ENCODE measurements at places on chromosomes 7 and 10.

GRCh38 chr10:49710966-49711365 lies 31.5 kb downstream of the C10orf53 start:
- no peaks in the 10 kb centered on the region for H3K4me1 ChIP-seq
- no peak for DNase-seq
- no peak overlapping the region for H3K4me3 ChIP-seq
- H3K27ac ChIP-seq = no peak overlapping the region

- no peak for DNase-seq
- H3K27ac ChIP-seq = no peak overlapping the region
- H3K36me3 ChIP-seq = no peaks in the 10 kb centered on the region
- H3K4me1 ChIP-seq = no peaks in the 10 kb centered on the region
- H3K4me3 ChIP-seq = no peak overlapping the region
Measured at GRCh38 chr7:155879592-155879991, 67.3 kb upstream of the SHH start.

DNA sequence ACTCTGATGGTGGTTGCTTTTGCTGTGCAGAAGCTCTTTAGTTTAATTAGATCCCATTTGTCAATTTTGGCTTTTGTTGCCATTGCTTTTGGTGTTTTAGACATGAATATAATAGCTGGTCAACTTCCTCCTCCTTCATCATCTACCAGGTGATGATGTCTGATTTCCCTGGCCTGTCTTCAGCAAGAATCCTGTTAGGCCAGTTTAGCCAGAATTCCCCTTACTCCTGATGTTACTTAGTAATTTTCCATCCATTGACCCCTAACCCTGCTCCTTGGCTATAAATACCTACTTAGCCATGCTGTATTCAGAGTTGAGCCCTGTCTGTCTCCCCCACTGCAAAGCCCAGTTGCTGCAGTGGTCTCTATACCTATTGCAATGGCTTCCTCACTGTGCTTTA lies 91.4 kb downstream of the ZNF777 start:
- H3K4me1 ChIP-seq = no peaks in the 10 kb centered on the region
- no peak for DNase-seq
- no peaks in the 10 kb centered on the region for H3K36me3 ChIP-seq
- H3K27me3 ChIP-seq = no peaks in the 10 kb centered on the region
- no peak overlapping the region for H3K4me3 ChIP-seq

GRCh38 chr10:132554053-132554990 lies 16.7 kb downstream of the INPP5A start:
- H3K27ac ChIP-seq = no peak overlapping the region
- peaks cover 52% of the 10 kb centered on the region for H3K4me1 ChIP-seq
- no peaks in the 10 kb centered on the region for H3K27me3 ChIP-seq
- no peak for DNase-seq
- H3K4me3 ChIP-seq = no peak overlapping the region

GRCh38 chr7:45159296-45159695 lies 1.7 kb downstream of the RAMP3 start:
- no peaks in the 10 kb centered on the region for H3K36me3 ChIP-seq
- H3K27ac ChIP-seq = no peak overlapping the region
- DNase-seq = no peak

GRCh38 chr7:37732888-37733287 lies 49.3 kb downstream of the GPR141 start:
- H3K36me3 ChIP-seq = no peaks in the 10 kb centered on the region
- H3K27me3 ChIP-seq = no peaks in the 10 kb centered on the region
- DNase-seq = no peak
- no peak overlapping the region for H3K4me3 ChIP-seq
- H3K27ac ChIP-seq = no peak overlapping the region

GRCh38 chr10:12417331-12417730 lies 68.0 kb downstream of the CAMK1D start:
- no peaks in the 10 kb centered on the region for H3K27me3 ChIP-seq
- H3K4me3 ChIP-seq = no peak overlapping the region
- no peak overlapping the region for H3K27ac ChIP-seq

DNA sequence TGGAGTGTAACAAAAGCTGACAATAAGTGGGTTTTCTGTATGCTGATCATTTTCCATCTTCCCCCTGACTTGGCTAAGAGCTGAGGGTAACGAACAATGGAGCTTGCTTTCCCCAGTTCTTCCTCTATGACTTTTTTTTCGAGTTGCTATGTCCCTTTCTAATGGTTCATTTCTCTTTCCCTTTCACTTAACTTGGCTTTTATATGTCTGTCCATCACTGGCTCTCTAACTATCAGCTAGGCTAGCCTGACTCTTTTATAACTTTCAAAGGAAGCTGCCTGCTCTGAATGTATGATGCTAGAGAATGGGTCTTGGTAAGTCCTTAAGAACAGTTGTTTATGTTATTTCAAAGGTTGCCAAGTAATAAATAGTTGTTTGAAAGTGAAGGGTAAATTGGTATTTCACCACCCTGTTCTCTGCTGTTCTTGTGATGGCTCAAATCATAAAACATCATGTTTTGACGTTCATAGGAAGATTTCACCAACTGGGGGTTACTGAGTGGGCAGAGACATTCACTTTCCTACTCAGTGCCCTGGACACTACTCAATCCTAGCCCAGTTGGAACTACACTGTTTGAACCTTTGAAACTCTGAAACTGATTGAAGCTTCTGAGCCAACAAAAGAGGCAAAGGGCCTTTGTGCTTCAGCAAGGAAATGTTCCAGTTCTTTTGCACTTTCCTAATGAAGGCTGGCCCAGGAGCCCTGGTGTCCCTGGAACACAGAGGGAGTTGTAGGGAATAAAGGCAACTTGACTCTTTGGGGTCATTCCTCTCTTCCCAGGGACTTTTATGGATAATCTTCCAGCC lies 85.4 kb upstream of the PHYHIPL start:
- H3K4me1 ChIP-seq = no peaks in the 10 kb centered on the region
- no peaks in the 10 kb centered on the region for H3K36me3 ChIP-seq
- H3K27me3 ChIP-seq = no peaks in the 10 kb centered on the region
- no peak for DNase-seq

DNA sequence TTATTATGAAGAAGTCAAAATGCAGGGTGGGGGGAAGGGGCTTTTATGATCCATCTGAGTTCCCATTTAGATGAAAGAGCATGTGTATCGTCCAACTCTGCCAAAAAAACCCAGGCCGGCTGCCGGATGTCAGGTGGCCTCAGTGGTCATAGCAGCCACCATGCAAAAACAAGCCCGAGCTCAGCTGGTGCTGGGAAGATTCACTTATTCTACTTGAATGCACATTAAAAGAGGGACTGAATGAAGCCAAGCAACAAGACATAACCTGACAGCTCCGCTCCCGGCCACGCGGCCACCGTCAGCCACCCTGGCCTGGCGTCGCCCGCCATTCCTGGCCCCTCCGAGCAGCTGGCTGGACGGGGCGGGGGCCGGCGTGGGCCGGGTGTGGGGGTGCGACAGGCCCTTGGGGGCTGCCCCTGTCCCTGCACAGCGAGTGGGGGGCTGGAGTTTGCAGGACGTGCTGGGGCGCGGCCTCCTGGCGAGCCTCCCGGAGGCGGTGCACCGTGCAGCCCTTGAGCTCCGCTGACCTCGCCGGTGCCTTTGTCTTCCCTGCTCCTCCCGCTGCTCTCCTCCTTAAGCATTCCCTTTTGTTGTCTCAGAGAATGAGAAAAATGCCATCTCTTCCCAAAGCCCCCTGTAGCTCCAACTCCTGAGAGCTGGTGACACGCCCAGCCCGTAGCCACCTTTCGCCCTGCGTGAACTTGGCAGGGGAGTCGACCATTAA lies 67.8 kb downstream of the EBF3 start:
- H3K4me1 ChIP-seq = no peaks in the 10 kb centered on the region
- no peak overlapping the region for H3K4me3 ChIP-seq
- no peak for DNase-seq
- no peak overlapping the region for H3K27ac ChIP-seq
- H3K36me3 ChIP-seq = no peaks in the 10 kb centered on the region

- H3K27ac ChIP-seq = no peak overlapping the region
- no peak for DNase-seq
- no peaks in the 10 kb centered on the region for H3K4me1 ChIP-seq
- H3K4me3 ChIP-seq = no peak overlapping the region
- no peaks in the 10 kb centered on the region for H3K27me3 ChIP-seq
- no peaks in the 10 kb centered on the region for H3K36me3 ChIP-seq
Measured at GRCh38 chr10:113444766-113445365, 108.0 kb upstream of the HABP2 start.

DNA sequence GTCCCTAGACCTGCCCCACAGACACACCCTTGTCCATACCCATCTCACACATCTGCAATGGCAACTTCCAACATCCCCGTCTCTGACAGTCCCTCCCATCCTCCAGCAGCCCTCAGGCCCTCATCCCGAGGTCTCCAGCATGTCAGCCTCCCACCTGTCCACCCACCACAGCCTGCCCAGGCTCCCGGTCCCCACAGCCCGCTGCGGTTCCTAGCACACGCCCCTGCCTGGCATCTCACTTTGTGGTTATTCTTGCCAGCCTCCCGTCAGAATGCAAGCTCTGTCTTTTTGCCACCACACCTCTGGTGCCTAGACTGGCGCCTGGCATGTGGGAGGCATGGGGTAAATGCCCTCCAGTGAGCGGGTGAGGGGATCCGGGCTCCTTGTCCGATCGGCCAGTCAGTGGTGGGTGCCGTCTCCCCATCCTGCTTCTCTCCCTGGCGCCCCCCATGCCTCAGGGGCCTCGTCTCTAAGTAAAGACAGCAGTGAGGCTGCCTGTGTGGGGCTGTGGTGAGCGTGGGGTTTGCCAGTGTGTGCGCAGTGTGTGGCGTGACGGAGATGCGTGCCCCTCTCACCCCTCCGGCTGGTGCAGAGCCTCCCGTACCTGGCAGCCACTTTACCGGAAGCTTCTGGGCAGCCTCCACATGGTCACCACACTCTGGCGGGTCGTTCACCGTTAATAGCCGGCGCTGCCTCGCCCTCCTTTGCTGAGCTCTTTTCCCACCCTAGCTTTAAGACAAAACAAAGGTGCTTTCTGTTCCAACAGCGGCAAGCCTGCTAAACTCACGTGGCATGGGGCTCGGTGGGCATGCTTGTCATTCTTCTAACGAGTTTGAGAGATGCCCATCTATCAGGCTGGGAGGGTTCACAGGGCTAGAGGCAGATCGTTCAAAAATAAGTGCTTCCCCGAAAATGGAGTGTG lies 28.5 kb upstream of the TTYH3 start:
- DNase-seq = no peak
- no peaks in the 10 kb centered on the region for H3K4me1 ChIP-seq
- no peak overlapping the region for H3K27ac ChIP-seq
- no peaks in the 10 kb centered on the region for H3K36me3 ChIP-seq
- H3K4me3 ChIP-seq = no peak overlapping the region

GRCh38 chr7:54888067-54888733 lies 129.2 kb upstream of the SEC61G start:
- no peaks in the 10 kb centered on the region for H3K36me3 ChIP-seq
- H3K27me3 ChIP-seq = no peaks in the 10 kb centered on the region
- no peak for DNase-seq
- H3K4me3 ChIP-seq = no peak overlapping the region
- no peak overlapping the region for H3K27ac ChIP-seq

GRCh38 chr7:4784799-4785198 lies 9.4 kb downstream of the AP5Z1 start:
- no peaks in the 10 kb centered on the region for H3K27me3 ChIP-seq
- H3K4me3 ChIP-seq = no peak overlapping the region
- no peak for DNase-seq
- H3K27ac ChIP-seq = no peak overlapping the region

- H3K4me1 ChIP-seq = peaks cover 18% of the 10 kb centered on the region
- no peak for DNase-seq
- no peaks in the 10 kb centered on the region for H3K36me3 ChIP-seq
- H3K27me3 ChIP-seq = no peaks in the 10 kb centered on the region
Measured at GRCh38 chr10:68954904-68955303, 1.1 kb upstream of the DDX21 start.

DNA sequence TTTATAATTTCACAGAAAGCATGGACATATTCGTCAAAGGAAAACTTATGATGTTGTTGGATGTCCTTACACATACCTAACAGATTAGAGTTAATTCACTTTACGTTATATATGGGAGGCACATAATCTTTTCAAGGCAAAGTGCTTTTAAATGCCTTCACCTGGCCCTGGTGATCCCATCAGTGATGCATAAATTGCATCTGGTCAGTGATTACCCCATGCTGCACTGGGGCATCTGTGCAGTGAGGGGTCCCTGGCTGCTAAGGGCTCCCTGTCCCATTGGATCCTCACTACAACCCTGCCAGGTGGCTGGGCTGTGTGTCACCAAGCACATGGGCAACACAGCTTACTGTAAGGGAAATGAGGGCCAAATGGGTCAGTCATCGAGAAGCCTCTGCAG lies 441.1 kb downstream of the RPS24 start:
- H3K27me3 ChIP-seq = no peaks in the 10 kb centered on the region
- H3K4me3 ChIP-seq = no peak overlapping the region
- no peaks in the 10 kb centered on the region for H3K4me1 ChIP-seq

- no peak for DNase-seq
- no peak overlapping the region for H3K4me3 ChIP-seq
- H3K27ac ChIP-seq = no peak overlapping the region
- H3K27me3 ChIP-seq = no peaks in the 10 kb centered on the region
Measured at GRCh38 chr7:16989811-16990413, 108.1 kb upstream of the AGR3 start.

- H3K36me3 ChIP-seq = no peaks in the 10 kb centered on the region
- H3K4me1 ChIP-seq = no peaks in the 10 kb centered on the region
- no peak overlapping the region for H3K27ac ChIP-seq
- no peaks in the 10 kb centered on the region for H3K27me3 ChIP-seq
- no peak overlapping the region for H3K4me3 ChIP-seq
Measured at GRCh38 chr7:130695840-130696239, 9.5 kb upstream of the TSGA13 start.

DNA sequence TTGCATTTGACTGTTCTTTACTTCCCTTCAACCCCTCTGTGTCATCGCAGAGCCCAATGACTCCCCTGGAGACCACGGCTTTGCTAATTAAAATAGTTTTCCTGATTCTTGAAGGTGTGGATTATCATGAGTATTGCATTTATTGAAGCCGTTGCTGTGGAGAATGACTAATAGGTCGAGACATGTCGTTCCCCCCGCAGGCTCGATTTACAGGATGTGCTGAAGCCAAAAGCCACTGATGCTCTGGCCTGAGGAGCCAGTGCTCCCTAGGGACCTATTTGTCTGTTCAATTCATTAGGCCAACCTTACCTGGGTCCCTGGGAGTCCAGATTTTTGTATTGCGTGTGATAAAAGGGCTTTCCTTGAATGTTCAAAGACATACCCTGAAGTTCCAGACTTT lies 102.3 kb downstream of the NPTX2 start:
- no peaks in the 10 kb centered on the region for H3K4me1 ChIP-seq
- H3K27ac ChIP-seq = no peak overlapping the region
- H3K27me3 ChIP-seq = no peaks in the 10 kb centered on the region
- no peak overlapping the region for H3K4me3 ChIP-seq
- no peaks in the 10 kb centered on the region for H3K36me3 ChIP-seq

- no peaks in the 10 kb centered on the region for H3K36me3 ChIP-seq
- DNase-seq = no peak
- no peaks in the 10 kb centered on the region for H3K4me1 ChIP-seq
- no peaks in the 10 kb centered on the region for H3K27me3 ChIP-seq
- H3K4me3 ChIP-seq = no peak overlapping the region
Measured at GRCh38 chr7:126940723-126941307, 311.9 kb downstream of the GRM8 start.

DNA sequence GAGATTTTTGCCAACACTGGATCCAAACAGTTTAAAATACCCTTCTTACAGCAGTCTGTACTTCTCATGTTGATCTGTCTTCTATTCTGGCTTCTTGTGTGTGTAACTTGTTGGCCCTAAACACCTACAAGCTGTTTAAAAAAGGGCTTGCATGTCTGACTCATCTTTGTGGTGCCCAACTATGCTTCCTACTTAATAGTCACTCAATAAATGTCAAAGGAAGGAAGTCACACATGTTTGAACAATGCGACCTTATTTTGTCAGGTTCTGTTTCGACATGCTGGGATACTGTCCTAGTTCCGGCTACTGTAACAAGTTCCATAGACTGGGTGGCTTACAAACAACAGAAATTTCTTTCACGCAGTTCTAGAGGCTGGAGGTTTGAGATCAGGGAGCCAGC lies 9.4 kb upstream of the GRK5 start:
- no peaks in the 10 kb centered on the region for H3K4me1 ChIP-seq
- no peaks in the 10 kb centered on the region for H3K36me3 ChIP-seq
- H3K27me3 ChIP-seq = no peaks in the 10 kb centered on the region

All from CD8-positive, alpha-beta memory T cell (primary cell).